ENCODE measurements at places on chromosomes 16 and 17. TPM values are rescaled to one million over a fixed set of nuclear protein-coding genes. Genes with fewer than 3 reads are reported as not detected.

DNA sequence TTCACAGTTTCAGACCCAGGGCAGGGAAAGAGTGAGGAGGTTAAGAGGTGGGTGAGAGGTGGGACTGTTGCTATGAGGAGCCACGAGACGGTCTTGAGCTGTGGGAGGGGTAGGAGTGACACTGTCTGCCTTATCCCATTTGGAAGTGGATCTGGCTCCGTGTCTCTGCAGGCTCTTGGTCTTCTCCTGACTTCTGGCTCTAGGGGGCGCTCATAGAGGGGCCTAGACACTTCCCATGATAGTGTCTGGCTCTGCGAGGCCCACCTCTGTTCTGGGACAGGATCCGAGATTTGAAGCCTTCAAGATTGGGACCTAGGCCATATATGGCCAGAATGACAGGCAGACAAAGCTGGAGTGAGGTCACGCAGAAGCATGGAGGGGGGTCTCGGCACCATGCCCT, 204.5 kb downstream of the GSG1L start:
- DNase-seq = no peak
- H3K27me3 ChIP-seq = no peaks in the 10 kb centered on the region
- no peaks in the 10 kb centered on the region for H3K4me1 ChIP-seq
- no peak overlapping the region for H3K27ac ChIP-seq

DNA sequence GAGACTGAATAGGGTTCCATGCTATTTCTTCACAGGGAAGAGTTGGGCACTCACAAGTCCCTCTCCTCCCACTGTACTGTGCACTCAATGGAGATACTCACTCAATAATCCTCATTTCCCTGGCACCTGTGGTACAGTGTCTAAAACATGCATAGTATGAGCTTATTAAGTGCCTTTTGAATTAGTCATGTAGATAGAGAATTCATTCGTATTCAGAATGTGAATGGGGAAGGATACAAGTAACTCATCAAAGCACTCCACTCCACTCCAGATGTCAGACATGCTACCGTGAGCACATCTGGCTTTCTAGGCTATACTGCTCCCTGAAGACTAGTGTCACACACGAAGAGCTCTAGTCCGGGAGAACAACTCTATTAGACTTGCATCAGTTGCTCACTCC, 6.3 kb downstream of the C17orf75 start:
- no peak overlapping the region for H3K27ac ChIP-seq
- no peaks in the 10 kb centered on the region for H3K36me3 ChIP-seq
- peaks cover 14% of the 10 kb centered on the region for H3K4me1 ChIP-seq
- DNase-seq = no peak
- H3K27me3 ChIP-seq = no peaks in the 10 kb centered on the region

GRCh38 chr16:7161891-7162290, 170.8 kb upstream of the RBFOX1 start:
- H3K4me1 ChIP-seq = no peaks in the 10 kb centered on the region
- no peak for DNase-seq
- no peaks in the 10 kb centered on the region for H3K27me3 ChIP-seq
- H3K27ac ChIP-seq = no peak overlapping the region
- H3K4me3 ChIP-seq = no peak overlapping the region

DNA sequence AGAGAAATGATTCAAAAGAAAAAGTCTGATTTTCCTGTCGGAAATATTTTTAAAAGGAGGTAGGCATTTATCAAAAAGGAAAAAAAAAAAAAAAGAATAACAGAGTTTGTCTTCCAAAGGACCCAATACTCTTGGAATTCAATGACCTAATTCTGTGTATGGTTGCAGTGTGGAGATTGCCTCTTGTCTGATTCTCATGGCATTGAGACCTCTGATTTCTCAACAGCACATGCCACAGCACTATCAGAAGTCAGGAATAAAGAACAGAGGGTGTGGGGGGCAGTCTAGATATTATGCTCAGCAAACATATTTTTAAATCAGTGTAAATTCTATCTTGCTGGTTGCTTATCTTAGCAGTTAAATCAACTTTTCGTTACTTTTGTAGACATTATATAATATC, 81.3 kb upstream of the SOX9 start:
- DNase-seq = no peak
- no peaks in the 10 kb centered on the region for H3K36me3 ChIP-seq
- no peaks in the 10 kb centered on the region for H3K27me3 ChIP-seq
- no peak overlapping the region for H3K27ac ChIP-seq

- peak; percentile 84 for DNase-seq
- peaks cover 10% of the 10 kb centered on the region for H3K4me1 ChIP-seq
- no peaks in the 10 kb centered on the region for H3K27me3 ChIP-seq
- no peak overlapping the region for H3K27ac ChIP-seq
These were observed 2.6 kb upstream of the MAPK7 start for GRCh38 chr17:19375732-19376131.

DNA sequence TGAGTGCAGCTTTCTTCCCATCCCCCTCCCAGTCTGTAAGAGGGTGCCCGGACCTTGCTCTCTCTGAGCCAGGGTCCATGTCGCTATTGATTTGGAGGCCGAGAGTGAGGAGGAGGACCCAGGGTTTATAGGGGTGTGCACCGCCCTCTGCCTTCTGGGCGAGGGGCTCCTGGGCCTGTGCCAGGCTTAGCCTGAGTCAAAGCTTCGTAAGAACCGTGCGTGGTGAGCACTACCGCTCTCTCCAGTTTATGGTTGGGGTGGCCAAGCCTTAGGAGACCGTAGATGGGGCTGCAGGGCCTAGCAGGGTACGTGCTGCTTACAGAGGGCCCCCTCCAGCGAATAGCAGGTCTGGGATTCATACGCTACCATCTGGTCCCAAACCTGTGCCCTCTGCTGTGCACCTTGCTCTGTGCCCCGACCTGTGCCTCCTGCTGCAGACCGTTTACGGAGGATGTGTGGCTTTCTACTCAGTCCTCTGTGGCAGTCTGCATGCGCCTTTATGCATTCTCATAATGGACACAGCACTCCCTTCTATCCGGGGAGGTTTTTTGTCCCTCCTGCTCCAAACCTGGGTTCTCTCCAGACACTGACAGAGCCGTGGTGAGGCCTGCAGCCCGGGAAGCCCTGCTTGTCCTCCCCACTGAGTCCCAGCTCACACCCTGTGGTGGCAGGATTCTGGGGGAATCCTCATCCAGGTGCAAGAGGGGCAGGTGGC, 54.7 kb downstream of the PGS1 start:
- no peak overlapping the region for H3K4me3 ChIP-seq
- H3K4me1 ChIP-seq = peaks cover 10% of the 10 kb centered on the region
- H3K27me3 ChIP-seq = no peaks in the 10 kb centered on the region
- H3K36me3 ChIP-seq = no peaks in the 10 kb centered on the region

The LPO gene
- not detected for total RNA-seq

The TGFB1I1 gene
- total RNA-seq = 70.3 TPM

The SPAG5 gene
- 9.5 TPM for total RNA-seq

Measured in left lung (tissue), 14 donors.